ENCODE measurements at places on chromosomes 3 and 15.

DNA sequence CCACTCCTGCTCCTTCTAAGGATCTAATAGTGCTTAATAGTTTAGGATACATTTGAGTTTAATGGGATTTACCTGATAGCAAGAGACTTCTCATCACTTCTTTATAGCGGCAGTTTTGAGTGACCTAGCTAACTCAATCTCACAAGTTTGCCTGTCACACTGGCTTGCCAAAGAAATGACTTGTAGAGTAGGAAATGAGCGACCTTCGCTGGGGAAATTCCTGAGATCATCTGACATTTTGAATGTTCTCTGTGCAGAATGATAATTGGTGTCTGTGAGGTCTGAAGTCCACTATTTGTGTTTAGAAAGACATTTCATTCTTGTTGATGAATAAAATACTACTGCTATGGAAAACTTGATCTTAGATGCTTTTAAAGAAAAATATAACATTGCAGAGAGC lies 30.3 kb downstream of the SUCLG2 start:
- DNase-seq = no peak

GRCh38 chr15:62591842-62592838 lies 427.1 kb upstream of the C2CD4B start:
- no peak for DNase-seq

- no peak for DNase-seq
Observed at GRCh38 chr3:17050071-17050470, 165.3 kb downstream of the PLCL2 start.

- DNase-seq = no peak
Observed at GRCh38 chr3:66938338-66938963, 59.7 kb upstream of the KBTBD8 start.

- no peak for DNase-seq
Observed at GRCh38 chr3:97658668-97659285, 105.8 kb upstream of the ARL6 start.

GRCh38 chr3:50587806-50588758 lies 18.8 kb downstream of the HEMK1 start:
- DNase-seq = no peak

- DNase-seq = no peak
Observed at GRCh38 chr15:100863796-100864267, 15.8 kb upstream of the ALDH1A3 start.

Data from cerebellar nuclear complex (tissue), 1 donor.